ENCODE measurements at places on chromosomes 6 and 20.

- DNase-seq, result no peak
Measured at GRCh38 chr6:168087436-168088160, 8.6 kb upstream of the FRMD1 start.

DNA sequence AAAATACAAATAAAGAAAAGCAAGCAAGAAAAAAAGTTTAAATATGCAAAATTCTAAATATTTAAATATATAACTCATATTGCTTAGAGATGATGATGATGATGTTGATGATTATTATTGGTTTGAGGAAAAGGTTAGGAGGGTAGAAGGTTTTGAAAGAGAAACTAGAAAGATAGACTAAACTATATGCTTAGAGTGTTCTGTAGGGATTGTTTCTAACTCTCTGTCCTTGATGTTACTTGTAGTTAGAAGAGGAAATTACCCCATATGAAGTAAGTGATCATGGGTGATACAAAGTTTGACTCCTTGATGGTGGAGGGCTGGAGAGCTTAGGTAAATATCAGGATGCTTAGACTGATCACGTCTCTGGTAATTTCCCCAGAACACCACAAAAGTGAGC lies 159.5 kb downstream of the MEI4 start:
- DNase-seq, result no peak

DNA sequence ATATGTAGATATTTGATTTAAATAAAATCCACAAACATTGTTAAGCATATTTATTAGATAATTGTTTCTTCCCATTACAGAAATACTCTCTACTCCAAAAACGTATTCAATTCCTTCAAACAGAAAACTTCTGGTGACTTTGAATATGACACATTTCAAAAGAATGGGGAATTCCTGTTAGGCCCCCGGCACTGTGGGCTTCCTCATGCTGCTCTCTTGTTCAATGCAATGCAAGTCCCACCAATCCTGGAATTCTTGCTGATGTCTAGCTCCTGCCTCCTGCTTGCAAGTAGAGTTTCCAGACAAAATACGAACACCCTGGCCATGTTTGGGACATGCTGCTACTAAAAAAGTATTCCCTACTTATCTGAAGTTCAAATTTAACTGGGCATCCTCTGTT lies 544.1 kb downstream of the QKI start:
- DNase-seq, result no peak

- peak; percentile 82 for DNase-seq
Measured at GRCh38 chr6:5537967-5538366, 276.7 kb downstream of the FARS2 start.

DNA sequence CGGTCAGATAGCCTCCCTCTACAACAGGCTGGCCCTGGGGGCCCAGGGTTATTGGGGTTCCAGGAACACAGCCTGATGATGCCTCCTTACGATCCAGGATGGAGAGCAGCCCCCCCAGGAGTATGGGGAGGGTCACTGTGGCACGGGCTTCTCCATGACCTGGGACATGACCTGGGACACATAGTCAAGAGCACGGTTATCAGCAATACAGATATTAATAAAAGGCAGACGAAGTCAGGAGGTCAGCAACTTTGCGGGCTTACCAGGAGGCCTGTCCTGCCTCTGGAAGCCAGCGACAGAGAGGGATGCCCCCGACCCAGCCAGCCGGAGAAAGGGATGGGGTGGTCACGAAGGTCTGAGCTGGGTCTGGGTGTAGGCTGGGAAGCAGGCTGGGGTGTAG lies 795 bp downstream of the MMP24OS start:
- DNase-seq, result no peak

DNA sequence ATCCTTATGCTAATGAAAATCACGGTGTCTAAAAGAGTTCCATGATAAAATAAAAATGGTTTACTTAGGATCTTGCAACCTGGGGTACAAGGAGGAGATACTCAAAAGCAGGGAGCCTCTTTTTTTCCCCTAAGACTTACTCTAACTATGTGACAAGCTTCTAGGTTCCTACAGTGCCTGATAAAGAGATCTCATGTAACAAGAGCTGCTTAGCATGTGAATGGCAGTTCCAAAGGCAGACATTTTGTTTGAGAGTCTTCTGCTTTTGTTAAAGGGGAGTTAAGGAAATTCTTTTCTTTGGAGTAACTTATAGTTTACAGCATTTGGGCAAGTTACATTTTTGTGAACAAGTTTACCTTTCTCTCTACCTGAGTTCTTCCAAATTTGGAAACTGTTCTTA lies 945.8 kb upstream of the ADGRB3 start:
- no peak for DNase-seq

DNA sequence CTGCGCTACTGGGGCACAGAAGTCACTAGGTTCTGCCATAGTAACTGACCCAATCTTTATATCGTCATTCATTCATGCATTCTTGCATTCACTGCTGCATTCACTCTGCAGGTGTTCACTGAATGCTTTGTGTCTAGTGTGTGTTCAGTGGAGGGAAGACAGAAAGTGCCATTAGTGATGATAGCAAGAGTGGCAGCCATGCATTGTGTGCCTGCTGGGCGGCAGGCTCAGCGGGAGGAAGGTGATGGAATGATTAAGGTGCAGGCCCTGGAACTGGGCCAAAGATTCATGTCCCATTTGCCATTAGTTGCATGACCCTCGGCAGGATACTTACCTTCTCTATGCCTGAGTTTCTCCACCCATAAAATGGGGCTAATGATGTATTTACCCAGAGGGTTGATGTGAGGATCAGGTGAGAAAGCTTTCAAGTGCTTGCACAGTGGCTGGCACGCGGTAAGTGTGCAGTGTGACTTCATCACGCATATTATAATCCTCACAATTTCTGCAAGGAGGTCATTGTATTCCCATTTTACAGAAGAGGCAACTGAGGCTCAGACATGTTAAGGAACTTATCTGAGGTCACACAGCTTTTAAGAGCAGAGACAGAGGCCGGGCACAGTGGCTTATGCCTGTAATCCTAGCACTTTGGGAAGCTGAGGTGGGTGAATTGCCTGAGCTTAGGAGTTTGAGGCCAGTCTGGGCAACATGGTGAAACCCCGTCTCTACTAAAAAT lies 40.1 kb downstream of the ITPR3 start:
- no peak for DNase-seq

GRCh38 chr20:50928469-50928868 lies 2.8 kb downstream of the ADNP start:
- DNase-seq, result no peak

DNA sequence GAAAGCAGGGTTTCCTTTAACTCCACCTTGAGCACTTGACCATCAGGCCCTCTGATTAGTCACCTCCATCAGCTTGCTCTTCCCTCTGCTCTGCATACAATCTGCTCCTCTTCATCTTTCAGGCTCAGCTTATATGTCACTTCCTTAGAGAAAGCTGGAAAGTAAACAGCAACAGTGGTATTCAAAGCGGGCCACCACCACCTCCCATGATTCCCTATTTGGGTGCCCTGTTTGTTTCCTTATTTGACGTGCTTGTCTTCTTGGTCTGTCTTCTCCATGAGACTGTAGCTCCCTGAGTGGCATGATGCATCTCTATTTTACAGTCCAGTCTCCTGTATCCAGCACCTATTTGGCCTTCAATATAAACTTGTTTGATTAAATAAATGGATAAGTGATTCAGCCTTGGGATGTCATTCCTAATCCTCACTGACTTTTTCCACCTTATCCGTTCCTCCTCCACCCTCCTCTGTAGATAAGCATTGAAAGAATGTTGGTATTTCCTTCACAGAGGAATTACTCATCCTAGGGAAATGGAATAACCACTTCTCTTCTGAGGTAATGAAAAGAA lies 102.8 kb upstream of the SGK1 start:
- DNase-seq, result peak; percentile 7

DNA sequence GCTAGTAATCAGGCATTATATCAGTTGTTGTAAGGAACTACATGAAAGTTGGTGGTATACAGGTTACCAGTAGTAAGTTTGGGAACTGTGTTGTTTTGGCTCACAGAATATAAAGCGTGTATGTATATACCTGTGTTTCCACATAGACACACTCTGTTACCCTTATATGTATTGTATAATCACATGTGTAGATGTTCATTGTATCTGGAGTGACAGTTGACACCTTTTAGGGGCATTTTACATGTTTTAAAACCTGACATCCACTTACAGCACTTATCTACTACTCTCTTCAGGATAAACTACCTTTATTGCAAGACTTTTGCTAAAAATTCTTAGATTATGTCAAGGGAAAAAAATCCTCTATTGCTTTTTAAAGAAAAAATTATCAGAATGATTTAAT lies 228.9 kb downstream of the LAMA2 start:
- no peak for DNase-seq

DNA sequence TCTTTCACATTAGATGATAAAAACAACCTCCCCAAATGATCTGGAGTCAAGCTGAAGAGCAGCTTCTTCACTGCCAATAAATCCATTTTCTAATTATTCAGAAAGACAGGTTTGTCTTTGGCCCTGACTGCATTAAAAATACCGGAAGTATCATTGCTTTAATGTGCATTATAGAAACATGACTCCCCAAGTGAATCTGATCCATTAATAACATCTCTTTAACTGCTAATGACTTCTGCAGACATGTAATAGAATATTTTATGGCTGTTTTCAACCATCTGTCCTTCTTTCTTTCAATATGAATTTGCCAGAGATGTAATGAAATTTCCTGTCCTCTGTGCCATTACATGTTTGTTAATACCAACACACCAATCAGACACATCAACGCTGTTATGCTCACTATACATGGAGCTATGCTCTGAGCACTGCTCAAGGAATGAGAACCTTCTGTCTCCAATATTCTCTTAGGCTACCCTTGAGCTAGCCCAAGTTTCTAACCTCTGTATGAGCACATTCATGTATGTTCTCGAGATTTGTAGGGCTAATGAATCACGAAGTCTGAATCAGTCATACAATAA lies 87.8 kb downstream of the LYRM4 start:
- DNase-seq, result no peak

DNA sequence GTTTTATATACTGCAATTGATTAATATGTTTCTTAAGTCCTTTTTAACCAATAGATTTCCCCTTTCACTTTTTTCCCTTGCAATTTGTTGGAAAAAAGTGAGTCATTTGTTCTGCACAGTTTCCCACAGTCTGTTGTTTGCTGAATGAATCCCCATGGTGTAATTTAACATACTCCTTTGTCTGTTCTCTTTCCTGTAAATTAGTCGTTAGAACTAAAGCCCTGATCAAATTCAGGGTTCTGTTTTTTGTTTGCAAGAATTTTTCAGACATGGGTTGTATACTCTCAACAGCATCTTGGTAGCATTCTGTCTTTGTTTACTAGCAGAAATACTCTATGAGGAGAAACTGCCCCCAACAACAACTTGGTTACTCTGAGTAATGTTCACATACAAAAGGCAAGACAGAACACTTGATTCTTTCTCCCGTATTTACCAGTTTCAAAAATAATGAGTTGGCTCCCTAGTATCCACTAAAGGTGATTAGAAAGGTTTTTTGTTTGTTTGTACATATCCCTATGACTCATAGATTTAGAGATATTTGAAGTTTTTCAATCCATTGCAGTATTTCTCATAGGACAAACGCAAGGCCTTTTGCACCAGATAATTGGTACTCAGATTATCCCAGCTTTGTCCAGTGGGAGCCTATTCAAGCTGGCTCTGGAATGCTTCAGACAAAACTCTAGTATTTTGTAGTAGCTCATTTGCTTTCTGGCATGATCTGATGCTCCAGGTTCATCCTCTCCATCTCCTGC lies 16.5 kb downstream of the BLOC1S5 start:
- DNase-seq, result peak; percentile 22

GRCh38 chr6:56851541-56852259 lies 103.2 kb upstream of the BEND6 start:
- peak; percentile 86 for DNase-seq

DNA sequence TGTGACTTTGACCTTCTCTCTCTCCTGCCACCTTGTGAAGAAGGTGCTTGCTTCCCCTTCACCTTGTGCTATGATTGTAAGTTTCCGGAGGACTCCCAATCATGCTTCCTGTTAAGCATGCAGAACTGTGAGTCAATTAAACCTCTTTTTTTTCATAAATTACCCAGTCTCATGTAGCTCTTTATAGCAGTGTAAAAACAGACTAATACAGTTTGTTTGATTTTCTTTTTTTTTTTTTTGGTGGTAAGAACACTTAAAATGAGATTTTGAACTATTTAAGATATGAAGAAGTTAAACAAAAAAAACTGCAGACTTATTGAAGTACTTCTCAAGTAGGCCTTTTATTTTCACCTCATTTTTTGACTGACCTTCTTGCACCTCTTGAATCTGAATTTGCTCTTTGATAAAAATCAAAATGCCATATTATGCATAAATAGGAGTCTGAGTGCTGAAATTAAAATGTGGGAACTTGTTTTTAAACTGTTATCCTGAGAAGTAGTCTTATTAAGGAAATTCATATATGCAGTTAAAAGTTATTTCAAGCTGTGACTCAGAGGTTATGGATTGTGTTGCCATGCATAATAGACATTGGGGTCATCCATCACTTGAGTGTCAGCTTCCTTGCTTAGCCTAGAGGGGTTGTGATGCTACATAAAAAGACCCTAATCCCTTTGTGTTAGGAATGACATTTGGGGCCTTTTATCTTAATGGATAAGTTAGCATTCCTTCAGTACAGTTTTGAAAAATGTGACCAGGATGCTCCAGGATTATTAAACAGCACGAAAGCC lies 447.9 kb upstream of the FKBP1C start:
- DNase-seq, result no peak

DNA sequence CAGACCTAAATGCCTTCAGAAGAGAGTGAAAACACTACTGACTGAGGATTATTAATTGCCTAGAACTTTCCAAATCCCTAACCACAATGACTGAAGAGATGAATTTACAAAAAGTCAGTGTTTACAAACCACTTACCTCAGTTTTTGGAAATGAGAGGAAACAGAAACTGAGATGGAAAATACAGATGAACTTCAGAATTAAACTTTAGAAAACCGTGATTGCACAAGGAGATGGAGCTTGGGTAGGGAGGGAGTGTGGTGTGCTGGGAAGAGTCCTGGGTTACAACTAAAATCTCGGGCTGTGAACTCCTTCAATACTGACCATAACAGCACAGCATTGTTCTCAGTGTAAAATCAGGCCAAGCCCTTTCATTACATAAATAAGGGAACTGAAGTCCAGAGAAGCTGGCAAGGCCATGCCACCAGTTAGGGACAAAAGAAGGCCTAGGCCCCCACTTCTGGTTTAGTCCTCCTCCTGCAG lies 4.0 kb downstream of the ELMO2 start:
- DNase-seq, result peak; percentile 57

DNA sequence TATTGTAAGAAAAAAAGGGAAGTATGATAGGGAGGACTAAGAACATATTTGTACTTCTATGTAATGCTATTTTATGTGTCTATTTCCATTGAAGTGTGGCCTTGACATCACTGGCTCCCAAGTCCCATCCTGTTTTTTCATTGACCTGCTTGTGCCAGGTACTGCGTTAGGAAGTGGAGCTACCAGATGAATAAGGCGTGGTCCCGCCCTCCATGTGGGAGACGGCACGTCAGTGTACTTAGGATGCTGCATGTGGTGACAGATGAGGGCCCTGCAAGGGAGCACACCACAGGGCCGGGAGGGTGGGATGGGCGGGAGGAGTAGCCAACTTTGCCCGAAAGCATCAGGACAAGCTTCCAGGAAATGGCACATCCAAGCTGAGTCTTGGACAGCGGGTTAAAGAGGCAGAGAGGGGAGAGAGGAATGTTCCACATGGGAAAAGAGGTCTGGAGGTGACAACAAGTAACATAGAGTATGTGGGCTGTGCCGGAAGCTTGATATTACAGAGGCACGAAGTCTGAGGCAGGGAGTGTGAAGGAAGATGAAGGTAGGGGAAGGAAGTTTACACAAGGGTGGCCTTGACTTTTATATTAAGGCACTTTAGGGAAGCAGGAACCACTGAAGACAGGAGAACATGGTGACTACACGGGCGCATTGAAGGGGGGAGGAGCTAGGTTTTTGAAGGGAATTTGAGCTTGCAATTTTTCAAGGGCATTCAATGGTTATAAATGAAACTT lies 140.6 kb downstream of the MTHFD1L start:
- DNase-seq, result no peak

- no peak for DNase-seq
Measured at GRCh38 chr6:114810468-114810867, 467.6 kb upstream of the HS3ST5 start.
